ENCODE measurements at places on chromosomes 11 and 22. TPM values are rescaled to one million over a fixed set of nuclear protein-coding genes. Genes with fewer than 3 reads are reported as not detected.

Gene OR6T1
- total RNA-seq, result not detected

Gene PITPNM1
- 21.0 TPM for total RNA-seq

Gene ART1
- not detected for total RNA-seq

DNA sequence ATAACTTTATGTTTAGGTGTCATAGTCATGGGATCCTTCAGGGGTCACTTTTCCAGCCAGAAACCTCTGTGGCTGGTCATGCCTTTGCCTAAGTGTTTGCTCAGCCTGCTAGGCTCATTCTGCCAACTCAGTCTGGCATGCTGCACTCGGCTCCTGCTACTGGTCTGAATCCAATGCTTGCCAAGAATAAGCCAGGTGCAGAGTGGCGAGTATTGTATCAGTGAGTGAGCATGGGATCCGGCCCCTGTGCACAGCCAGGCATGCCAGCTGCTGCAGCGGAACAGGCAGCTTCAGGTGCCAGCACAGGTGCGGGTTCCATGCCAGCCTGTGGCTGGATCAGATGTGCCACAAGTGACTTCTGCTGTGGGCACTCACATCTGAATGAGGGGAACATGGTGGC lies 1269.3 kb upstream of the CNTN5 start:
- DNase-seq, result no peak

DNA sequence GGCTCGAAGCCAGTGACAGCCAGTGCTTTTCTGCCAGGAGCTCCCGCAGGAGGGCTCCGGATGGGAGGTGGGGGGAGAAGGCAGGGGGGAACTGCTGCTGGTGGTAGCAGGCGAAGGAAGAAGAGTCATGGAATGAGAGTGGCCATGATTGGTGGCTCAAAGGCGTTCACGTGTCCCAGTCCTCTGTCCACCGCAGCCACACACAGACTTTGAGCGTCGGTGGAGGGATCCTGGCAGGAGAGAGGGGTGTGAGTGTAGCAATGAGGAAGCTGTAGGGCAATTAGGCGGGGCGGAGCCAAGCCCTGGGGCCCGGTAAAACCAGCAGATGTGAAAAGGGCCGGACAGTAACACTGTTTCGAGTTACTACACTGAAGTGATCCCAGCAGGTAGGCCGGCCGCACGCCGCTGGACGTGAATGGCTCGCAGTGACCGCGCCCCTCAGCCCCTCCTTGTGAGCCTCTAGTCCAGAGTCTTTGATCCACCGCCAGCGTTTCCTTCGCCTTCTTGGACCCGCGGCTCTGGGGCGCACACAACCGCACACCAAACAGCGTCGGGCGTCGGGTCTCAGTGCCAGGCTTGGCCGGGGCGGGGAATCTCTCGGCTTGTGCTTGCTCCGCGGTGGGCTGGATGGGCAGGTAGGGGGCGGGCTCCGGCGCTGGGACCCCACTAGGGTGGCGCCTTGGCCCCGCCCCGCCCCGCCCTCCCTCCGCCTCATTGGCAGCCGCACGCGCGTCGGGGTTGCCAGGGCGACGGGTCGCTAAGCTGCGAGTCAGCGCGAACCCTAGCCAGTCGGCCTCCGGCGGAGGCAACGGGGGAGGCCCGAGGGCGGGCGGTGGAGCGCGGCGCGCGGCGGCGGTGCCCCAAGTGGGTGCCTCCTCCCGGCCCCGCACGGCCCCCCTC lies at the start of gene LRRC10B:
LRRC10B (plus strand) TSS at position 788 of the 900 bp plus-strand sequence. CDS start 250 bp downstream, outside the sequence.
- DNase-seq, result peak; percentile 73

DNA sequence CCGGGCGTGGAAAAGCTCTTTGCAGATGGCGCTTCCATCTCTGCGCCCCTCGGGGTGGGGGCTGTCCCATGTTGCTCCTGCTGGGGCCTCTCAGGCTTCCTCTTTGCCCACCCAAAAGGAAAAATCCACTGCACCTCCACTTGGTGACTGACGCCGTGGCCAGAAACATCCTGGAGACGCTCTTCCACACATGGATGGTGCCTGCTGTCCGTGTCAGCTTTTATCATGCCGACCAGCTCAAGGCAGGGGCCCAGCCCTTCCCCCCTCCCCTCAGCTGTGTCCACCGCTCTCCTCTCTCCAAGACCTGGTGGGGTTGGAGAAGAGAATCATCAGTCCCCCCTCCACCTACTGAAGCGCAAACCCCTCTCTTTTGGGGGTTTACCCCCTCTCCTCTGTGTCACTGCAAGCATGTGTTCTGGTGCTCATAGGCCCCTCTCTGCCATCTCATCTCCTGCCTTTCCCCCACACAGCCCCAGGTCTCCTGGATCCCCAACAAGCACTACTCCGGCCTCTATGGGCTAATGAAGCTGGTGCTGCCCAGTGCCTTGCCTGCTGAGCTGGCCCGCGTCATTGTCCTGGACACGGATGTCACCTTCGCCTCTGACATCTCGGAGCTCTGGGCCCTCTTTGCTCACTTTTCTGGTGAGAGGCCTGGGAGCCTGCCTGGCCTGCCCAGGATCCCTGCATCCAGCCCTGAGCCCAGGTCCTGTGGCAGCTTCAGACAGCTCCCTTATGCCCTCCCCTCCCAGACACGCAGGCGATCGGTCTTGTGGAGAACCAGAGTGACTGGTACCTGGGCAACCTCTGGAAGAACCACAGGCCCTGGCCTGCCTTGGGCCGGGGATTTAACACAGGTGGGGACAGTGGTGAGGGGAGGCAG lies 1.8 kb downstream of the LARGE2 start:
- DNase-seq, result no peak

DNA sequence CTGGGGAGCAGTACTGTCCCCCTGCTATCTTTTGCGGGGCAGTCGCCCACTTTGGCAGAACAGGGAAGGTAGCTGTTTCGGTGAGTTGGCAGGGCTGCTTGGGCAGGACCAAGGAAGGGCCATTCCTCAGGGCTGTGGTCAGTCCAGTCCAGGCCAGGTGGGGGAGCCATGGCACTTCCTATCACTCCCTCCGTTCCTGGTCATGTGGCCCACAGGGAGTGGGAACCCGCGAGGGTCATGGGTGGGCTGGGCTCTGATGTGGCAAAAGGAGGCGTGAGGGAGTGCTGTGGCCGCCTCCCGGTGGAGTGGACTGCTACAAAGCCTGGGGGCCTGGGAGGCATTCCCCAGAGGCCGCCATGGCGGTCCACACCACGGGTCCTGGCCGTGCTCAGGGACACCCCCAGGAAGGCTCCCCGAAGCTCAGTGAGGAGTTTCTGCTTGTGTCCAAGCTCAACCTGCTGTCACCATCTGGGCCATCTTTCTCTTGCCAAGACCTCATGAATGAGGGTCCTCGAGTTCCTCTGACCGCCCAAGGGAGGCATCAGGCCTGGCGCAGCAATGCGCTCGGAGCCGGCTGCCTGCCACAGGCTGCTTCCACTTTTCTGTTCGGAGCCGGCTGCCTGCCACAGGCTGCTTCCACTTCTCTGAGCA lies 11.9 kb downstream of the CHID1 start:
- no peak for DNase-seq

- DNase-seq, result no peak
Observed at GRCh38 chr22:37153901-37154300, 4.2 kb upstream of the IL2RB start.

DNA sequence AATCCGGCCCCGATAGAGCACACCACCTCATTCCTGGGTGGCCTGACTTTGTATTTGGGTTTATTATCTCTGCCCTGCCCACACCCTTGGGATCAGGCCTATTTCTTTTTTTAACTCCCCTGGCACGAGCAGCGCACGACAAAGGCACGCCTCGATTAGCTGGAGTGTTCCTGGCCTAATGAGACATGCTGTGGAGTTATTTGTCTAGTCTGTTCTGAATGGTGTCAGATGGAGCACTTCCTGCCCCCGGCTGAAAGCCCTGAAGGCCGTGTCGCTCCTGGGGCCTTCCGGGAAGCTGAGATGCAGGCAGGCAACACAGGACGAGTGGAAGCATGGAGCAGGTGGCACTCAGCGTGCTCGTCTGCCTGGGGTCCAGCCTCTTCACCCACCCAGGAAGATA lies 47.1 kb downstream of the LARGE1 start:
- no peak for DNase-seq

- DNase-seq, result no peak
Observed at GRCh38 chr22:45802054-45802453, 130.4 kb downstream of the ATXN10 start.

- DNase-seq, result no peak
Observed at GRCh38 chr22:38346506-38346905, 29.3 kb upstream of the CSNK1E start.

- no peak for DNase-seq
Observed at GRCh38 chr11:27207025-27207650, 155.9 kb downstream of the CCDC34 start.

GRCh38 chr22:32333141-32333768 lies 24.4 kb upstream of the RFPL3 start:
- no peak for DNase-seq

DNA sequence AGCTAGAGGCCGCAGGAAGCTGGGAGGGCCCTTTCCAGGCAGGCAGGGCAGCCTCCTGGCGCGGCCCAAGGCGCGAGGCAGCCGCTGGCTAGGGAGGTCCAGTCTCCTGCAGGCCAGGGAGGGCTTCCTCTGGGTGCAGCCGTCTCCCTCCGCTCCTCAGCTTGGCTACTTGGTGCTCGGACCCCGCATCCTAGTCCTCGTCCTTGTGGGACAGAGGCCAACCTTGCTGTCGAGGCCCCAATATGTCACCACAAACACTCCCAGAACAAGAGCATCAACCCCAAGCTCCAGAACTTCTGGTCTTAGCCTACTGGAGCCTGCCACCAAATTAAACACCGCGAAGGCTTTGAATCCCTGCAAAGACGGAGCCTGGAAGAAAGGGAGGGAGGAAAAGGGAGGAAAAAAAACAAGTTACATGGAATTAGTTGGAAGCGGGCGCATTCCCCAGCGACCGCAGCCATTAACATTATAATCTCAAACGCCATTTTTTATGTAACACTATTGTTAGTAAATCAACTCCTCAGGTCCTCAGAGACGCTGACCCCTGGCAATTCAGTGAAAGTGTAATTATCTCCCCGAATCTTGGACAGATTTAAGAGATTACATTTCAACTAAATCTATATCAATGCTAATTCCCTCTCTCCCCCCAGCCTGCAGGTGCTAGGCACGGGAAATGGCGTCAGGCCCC lies 12.7 kb upstream of the PAX6 start:
- DNase-seq, result no peak

Gene LDHAL6A
- total RNA-seq, result 0.54 TPM

Gene CNTN5
- total RNA-seq, result not detected

Gene OR4C45
- total RNA-seq, result not detected

DNA sequence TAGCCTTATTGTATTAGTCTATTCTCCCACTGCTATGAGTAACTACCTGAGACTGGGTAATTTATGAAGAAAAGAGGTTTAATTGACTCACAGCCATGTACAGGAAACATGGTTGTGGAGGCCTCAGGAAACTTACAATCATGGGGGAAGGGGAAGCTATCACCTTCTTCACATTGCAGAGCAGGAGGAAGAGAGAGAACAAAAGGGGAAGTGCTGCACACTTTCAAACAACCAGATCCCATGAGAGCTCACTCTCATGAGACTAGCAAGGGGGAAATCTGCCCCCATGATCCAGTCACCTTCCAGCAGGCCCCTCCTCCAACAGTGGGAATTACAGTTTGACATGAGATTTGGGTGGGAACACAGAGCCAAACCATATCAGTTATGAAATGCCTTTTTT lies 179.4 kb downstream of the ARHGAP42 start:
- peak; percentile 20 for DNase-seq

- DNase-seq, result no peak
Observed at GRCh38 chr11:13347901-13348300, 70.3 kb downstream of the BMAL1 start.

Gene RAPSN
- total RNA-seq, result 0.54 TPM

- DNase-seq, result no peak
Observed at GRCh38 chr11:69915501-69916250, 96.5 kb upstream of the FGF3 start.

Gene OR2AT4
- total RNA-seq, result under 0.01 TPM

Gene RIC3
- 5.7 TPM for total RNA-seq

DNA sequence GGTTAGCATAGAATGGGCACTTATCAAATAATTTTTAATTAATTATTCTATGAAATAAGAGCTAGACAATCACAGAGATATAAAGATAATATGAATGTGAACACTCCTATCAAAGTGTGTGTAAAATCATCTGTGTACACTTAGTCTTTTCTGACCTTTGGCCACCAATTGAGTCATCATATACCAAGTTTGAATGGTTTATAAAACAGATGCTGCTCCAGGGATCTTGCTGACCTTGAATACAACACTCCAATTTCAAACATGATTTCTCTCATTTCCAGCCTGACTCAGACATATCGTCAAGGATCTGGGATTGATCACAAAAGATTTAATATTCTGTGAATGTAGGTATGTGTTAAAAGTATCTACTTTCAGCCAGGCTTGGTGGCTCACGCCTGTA lies 2.9 kb upstream of the OR51V1 start:
- no peak for DNase-seq

Gene APOL4
- total RNA-seq, result 5.1 TPM

DNA sequence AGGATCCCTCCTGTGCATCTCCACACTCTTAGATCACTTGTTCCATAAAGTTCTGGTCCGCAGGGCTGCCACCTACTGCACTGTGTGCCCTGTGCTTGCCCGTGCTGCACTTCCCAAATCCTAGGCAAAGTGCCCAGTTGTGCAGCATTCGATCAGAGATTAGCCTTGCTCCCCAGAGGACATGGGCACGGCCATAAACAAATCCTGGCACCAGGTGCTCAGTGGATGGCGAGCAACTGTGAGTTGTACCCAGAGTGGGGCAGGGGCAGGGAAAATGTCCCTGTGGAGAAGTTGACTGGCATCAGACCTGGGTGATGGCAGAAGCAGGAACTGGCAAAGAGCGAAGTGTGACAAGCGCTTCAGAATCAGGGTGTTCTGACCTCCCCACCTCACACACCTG lies 4.7 kb downstream of the FADS2 start:
- no peak for DNase-seq

Gene DMC1
- 2.2 TPM for total RNA-seq

Gene HYLS1
- 1.1 TPM for total RNA-seq

DNA sequence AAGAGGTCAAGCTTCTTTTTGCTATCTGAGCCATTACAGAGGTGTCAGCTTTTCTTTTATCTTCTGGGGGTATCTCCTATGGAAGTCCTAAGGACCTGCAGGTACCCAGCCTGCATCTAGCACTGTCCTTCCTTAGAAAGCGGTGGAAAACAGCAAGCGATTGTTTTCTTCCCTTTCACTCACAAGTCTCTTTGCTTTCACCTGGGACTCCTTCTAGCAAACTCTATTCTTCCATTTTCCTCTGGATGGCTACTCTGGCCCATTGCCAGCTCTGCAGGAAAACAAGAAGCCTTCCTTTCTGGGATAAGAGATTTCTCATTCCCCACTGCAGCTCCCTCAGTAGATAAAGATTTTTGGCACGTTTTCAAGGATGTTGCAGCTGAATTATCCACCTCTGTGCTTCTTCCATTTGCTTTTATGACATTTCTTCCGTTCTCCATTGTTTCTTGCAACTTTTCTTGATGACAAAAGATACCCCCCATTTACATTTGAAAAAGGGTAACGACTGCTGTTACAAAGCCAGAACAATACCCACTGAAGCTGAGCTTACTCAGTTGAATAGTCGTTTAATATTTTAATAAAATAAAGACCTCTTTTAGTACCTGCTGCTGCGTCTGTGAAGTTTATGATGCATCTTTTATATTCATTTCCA lies 40.2 kb upstream of the BDNF start:
- no peak for DNase-seq

- no peak for DNase-seq
Observed at GRCh38 chr22:40345815-40346184, 500 bp upstream of the ADSL start.

Gene MS4A7
- 3.8 TPM for total RNA-seq

- DNase-seq, result no peak
Observed at GRCh38 chr11:16335236-16335962, 20.9 kb downstream of the SOX6 start.

GRCh38 chr11:64711138-64711955 lies 11.7 kb downstream of the NRXN2 start:
- DNase-seq, result no peak

Gene NRIP3
- 3.8 TPM for total RNA-seq

- no peak for DNase-seq
Observed at GRCh38 chr11:70095541-70096252, 17.6 kb downstream of the ANO1 start.

Gene FLRT1
- under 0.01 TPM for total RNA-seq

Measured in hematopoietic multipotent progenitor cell (in vitro differentiated cells).